ENCODE measurements at places on chromosomes 11 and 22. TPM values are rescaled to one million over a fixed set of nuclear protein-coding genes. Genes with fewer than 3 reads are reported as not detected.

DNA sequence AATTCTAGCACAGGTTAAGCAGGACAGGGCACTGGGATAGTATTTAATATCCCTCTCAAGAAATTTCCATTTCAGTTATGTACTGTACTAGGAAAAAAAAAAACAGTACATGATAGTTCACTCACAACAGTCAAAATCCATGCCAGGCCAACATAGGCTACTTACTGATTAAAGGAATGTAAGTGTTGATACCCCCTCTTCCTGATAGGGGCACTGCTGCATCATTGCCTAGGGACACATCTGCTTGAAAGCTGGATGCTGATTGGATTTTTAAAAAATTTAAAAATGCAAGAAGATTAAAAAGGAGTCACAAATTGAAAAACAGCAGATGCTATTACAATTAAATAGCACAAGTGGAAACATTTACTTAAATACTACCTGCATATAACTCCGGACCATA is 43.4 kb downstream of the APOL5 start:
- DNase-seq, result no peak

The SCN3B gene
- polyA plus RNA-seq, result 45.1 TPM

The CHRM1 gene
- not detected for polyA plus RNA-seq

DNA sequence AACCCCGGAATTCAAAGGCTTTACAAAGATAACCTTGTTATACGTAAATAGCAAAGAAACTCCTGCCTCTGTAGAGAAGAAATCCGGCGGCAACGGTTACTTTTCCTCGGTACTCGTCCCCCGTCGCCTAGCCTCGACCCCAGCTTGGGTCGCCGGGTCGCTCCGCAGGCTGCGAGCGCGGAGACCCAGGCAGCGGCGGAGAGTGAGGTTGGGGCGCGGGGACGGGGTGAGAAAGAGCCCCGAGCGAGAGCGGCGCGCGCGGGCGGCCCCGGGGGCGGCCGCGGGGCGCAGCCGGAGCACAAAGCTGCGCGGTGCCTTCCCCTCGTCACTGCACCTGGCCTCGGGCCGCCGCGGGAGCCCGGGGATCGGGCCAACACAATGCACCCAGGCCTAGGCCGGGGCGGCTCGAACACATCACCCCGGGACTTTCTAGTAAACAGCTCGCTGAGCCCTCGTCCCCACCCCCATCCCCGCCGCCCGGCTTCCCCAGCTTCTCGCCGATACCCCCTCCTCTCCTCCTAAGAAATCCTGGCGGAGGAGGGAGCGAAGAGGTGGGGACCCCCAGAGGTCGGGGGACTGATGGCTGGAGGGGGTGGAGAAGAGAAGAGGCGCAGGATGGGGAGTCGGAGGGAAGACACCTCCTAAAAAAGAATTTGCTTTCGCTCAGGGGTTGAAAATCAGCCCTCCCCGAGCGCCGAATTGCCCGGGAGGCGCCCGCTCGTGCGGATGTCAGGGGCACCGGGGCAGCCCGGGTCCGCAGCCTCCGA is 845 bp downstream of the MPPED2 start:
- peak; percentile 66 for DNase-seq

DNA sequence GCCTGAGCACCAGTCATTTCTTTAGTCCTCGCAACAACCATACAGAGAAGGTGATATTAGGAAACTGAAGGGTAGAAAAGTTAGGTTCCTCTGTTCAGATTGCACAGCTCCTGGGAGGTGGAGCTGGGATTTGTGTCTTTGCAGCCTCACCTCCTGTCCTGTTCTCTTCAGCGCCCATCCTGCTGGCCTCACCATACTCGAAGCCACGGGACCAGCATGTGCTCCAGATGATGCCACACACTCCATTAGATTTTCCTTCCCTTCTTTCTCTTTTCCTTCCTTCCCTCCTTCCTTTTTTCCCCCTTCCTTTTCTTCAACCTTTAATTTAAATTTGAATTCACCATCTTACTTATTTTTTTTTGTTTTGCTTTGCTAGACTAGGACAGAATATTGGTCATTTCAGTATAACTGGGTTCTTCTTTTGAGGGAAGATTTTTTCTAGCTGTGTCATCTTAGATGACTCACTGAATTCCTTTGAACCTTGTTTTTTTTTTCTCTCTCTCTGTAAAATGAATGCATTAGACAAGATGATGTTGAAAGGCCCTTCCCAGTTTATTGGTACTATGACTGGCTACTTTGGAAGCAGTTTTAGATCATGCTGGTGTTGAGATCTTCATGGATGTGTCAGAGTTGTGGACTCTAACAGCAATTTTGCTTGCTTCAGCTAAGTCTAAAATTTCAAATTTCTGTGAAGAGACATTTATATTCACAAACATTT is 662.5 kb upstream of the TENM4 start:
- no peak for DNase-seq

DNA sequence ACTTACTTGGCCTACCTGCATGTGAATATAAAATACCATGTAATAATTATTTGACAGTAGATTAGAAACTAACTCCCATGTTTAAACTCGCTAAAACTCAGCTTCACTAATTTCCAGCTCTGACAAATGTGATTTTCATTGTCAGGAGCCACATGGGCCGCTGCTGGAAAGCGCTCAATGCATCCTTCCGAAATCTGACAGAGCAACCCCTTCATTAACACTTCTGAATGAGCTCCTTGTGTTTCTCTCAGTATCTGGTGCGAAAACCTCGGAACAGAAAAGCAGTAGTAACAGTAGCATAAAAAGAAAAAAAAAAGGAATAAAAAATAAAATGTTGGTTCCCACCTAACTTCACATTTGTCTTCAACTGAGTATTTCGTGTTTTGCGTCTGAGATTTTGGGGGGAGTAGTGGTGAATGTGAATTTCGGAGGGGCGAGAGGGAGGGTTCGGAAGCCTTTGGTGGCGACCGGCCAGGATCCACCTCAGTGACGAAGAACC is 710 bp downstream of the MTCH2 start:
- no peak for DNase-seq

DNA sequence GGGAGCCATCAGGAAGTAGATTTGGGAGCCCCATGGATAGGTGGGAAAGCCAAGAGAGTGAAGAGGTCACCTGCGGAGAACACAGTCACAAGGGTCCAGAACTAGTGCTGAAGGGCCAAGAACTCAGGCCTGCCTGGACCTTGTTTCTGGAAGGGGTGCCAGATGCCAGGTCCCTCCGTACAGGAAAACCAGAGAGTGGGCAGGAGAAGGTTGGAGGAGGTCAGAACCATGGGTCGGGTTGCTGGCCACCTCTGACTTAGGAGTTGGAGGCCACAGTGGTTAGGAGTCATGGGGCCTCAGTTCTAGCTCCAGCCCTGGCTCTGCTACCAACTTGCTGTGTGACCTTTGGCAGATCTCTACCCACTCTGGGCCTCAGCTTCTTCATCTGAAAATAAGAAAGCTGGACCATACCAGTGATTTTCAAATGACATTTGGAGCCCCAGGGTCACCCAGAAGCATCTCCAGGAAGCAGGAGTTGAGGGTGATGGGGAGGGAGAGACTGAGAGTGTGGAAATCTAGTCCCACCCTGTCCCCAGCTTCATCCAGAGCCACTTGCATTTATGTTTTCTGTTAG is 20.8 kb upstream of the TUB start:
- no peak for DNase-seq
